ENCODE measurements at places on chromosomes 16 and 17.

GRCh38 chr16:19722981-19723380 lies 4.9 kb downstream of the IQCK start:
- DNase-seq, result no peak

DNA sequence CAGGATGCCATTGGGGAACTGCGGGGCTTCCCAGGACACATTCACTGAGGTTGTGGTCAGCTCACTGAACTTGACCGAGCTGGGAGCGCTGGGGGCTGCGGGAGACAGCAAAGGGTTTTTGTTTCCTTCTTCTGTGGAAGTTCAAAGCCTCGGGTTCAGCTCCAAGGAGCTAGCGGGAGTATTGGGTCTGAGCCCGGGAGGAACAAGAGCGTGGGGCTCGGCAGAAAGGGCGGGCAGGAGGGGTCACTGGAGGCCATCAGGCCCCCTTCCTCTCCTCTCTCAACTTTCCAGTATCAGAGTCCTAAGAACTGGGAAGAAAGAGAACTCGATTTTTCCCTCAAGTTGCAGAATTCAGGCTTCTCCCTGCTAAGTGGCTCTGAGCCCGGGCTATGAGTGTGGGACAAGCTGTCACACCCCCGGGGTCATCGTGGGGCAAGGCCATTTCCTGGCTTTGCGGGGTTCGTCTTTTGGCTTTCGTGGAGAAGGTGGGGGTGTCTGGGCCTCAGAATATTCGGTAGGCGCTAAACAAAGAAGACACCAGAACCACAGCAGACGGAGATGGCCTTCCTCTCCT lies 53.6 kb upstream of the CDC42EP4 start:
- DNase-seq, result no peak

DNA sequence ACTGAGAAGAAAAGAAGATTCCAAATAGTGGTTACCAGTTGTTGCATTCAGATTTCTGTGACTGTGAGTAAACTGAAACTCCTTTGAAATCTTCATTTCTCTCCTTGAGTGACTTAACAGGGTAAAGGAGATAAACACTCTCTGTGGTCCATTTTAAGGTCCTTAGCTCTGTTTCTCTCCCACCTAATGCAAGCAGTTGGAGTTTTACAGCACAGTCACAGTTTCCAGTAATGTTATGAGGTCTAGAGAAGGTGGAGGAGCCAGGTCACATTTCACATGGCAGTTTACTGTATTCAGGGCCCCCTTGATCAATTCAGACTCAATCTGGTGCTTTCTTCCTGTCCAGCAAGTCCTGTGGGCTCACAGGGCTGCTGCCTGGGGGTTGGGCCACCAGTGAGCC lies 32.2 kb upstream of the SLC12A3 start:
- no peak for DNase-seq

- no peak for DNase-seq
Measured at GRCh38 chr17:82361885-82362633, 3.0 kb downstream of the TEX19 start.

- no peak for DNase-seq
Measured at GRCh38 chr17:9107527-9107926, 86.2 kb downstream of the NTN1 start.

GRCh38 chr16:85534536-85535351 lies 78.4 kb upstream of the GSE1 start:
- DNase-seq, result no peak

GRCh38 chr17:14337596-14338079 lies 36.8 kb downstream of the HS3ST3B1 start:
- DNase-seq, result no peak

DNA sequence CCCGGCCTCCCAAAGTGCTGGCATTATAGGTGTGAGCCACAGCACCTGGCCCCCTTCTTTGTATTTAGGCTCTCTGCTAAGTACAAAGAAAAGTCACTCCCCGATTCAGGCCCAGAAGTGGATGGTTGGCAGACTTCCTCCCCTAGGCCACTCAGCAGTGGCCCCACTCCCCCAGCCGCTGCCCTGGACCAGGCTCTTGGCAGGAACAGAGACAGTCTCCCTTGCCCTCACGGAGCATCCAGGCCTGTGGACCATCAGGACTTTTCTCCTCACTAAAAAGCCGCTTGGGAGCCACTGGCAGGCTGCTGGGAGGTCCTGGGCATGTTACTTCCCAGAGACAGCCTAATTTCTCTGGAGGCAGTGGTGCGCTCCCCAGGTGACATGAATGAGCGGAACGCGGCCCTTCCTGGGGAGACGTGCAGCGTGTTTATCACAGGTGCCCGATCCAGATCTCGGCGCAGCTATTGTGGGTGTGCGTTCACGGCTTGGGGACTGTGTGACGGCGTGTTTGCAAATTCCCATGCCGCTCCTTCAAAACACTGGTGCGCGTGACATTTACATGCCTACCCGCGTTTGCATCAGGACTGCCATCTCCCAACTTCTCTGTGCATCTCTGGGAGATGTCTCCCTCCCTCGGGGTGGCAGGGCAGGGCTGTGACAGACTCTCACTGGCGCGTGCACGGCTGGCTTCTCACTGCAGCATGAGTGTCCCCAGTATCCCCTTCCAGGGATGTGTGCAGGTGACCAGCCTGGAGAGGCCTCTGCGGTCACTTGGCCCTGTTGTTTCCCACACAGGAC lies 16.6 kb downstream of the WSCD1 start:
- no peak for DNase-seq

DNA sequence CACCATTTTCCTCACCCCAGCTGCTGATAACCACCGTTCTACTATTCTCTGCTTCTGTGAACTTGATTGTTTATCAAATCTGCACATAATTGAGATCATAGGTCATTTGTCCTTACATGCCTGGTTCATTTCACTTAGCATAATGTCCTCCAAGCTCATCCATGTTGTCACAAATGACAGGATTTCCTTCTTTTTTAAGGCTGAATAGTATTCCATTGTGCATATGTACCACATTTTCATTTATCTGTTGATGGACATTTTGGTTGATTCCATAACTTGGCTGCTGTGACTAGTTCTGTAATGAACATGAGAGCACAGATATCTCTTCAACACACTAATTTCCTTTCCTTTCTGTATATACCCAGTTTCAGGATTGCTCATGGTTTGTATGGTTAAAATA lies 225.3 kb upstream of the TBX2 start:
- DNase-seq, result no peak

- no peak for DNase-seq
Measured at GRCh38 chr17:182050-182751, 751 bp upstream of the DOC2B start.

GRCh38 chr16:59540621-59541020 lies 806.5 kb upstream of the GOT2 start:
- no peak for DNase-seq

DNA sequence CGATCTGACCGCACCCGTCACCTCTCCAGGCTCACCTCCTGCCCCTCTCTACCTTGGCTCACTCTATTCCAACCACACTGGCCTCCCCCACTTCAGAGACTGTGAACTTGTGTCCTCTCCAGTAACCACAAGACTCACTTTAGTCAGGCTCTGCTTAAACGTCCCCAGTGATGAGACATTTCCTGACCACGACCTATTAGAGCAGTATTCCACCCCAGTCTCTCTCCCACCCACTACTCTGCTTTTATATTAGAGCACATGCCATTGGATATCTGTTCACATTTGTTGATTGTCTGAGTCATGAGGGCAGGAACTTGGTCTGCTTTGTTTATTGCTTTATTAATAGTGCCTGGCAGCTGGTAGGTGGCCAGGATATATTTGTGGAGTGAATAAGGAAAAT lies 20.1 kb downstream of the COX11 start:
- DNase-seq, result no peak

GRCh38 chr16:11082108-11082859 lies 137.9 kb downstream of the CLEC16A start:
- no peak for DNase-seq

DNA sequence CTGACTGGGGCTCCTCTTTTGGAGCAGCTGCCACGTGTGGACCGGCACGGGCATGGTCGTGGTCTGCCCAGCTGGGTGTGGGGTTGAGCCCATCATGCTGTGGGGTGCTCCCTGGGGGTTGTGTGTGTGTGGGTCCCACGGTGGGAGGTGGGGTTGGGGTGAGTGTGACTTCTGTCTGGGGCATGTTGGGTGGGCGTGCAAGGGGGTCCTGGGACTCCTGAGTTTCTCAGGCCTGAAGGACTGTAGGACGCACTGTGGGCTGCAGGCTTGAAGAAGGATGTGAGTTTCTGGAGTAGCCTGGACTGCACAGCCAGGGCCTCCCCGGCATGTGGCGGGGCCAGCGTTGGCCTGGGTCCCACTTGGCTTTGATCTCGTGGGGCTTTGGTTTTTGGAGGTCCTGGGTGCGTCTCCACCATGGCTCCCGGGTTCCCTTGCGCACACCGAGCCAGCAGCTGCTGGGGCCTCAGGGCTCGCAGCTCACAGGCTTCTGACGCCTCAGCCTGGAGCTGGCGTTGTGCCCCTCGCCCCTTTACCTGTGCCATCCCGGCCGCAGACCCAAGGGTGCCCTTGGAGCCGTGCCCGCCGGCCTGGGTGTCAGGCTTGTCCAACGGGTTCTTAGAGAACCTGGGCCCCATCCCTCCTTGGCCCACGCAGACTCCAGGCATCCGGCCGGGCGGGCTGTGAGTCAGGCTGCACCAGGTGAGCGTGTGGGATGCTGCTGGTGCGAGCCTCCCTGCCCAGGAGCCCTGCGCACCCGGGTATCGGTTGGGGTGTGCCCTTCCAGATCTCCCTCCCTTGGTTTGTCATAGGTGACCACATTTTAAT lies 34.4 kb upstream of the ZNF750 start:
- DNase-seq, result peak; percentile 77

- DNase-seq, result no peak
Measured at GRCh38 chr17:42287305-42287976, 857 bp upstream of the STAT5A start.

DNA sequence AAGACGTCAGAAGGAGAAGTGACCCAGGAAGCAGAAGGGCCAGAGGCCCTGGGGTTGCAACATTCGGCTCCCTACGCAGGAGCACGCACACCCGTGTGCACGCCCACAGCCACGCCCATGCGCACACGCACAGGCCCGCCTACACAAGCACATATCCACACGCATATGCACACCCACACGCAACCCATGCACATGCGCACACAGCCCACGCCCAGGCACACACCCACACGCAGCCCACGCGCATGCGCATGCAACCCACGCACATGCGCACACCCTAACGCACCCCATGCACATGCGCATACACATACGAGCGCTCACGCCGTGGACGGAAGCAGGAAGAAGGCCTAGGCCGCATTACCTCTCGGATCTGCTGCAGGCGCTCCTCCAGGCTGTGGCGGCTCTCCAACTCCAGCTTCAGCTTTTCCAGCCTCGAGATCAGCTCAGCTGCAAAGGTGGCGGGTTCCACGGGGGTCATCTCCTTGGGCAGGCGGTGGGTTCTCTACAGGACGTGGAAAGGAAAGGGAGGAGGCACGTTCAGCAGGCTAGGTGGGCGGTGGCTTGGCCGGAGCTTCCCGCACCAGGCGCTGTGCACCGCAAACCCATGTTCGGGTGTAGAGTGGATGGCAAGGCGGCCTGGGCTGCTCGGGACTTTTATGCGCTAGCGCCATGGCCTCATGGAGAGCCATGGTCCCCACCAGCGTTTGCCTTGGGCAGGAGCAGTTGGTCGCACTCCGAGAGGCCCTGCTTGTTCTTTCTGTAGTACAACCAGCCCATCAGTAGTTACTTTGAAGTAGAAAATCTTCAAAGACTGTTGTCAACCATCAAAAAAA lies 23.4 kb downstream of the AXIN2 start:
- no peak for DNase-seq

DNA sequence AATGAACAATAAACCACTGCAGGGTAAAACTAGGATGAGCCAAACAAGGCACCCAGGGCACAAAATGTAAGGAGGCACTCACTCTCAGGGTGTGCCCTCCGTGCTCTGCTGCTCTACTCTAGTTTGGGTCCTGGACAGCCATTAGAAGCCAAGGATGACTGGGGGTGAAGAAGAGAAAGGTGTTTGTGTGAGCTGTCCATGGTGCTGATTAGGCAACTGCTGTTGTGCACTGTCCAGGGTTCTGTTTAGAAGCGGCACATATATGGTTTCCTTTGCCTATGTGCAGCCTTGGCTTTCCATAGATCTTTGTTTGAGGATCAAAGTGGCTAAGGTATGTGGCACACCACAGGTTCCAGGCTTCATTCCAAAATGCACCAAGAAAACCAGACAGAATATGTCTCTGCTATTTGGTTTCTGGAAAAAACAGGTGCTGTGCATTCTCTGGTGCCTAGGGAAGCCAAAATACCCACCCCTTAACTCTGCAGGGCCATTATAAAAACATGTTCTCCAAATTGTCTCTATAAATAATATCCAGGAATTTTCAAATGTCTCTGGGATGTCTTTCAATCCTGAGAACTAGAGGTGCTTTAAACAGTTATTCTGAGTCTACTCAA lies 123.5 kb downstream of the CBLN1 start:
- no peak for DNase-seq

DNA sequence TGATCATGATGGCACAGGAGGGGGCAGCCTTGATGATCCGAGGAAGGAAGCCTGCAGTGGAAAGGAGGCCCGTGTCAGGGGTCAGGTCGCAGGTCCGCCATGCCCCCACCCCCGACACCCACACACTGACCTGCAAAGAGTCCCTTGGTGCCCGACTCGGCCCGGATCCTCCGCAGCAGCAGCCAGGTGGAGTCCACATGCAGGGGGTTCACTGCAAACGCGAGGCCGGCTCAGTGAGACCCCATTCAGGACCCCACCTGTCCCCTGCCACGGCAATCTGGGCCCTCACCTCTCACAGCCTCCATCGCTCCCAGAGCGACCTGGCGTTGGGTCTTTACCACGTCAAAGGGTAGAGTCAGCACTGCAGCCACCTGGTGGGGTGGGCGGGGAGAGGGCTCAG lies 4.6 kb downstream of the SLC25A39 start:
- no peak for DNase-seq

- no peak for DNase-seq
Measured at GRCh38 chr16:67447508-67448076, 16.7 kb downstream of the HSD11B2 start.

DNA sequence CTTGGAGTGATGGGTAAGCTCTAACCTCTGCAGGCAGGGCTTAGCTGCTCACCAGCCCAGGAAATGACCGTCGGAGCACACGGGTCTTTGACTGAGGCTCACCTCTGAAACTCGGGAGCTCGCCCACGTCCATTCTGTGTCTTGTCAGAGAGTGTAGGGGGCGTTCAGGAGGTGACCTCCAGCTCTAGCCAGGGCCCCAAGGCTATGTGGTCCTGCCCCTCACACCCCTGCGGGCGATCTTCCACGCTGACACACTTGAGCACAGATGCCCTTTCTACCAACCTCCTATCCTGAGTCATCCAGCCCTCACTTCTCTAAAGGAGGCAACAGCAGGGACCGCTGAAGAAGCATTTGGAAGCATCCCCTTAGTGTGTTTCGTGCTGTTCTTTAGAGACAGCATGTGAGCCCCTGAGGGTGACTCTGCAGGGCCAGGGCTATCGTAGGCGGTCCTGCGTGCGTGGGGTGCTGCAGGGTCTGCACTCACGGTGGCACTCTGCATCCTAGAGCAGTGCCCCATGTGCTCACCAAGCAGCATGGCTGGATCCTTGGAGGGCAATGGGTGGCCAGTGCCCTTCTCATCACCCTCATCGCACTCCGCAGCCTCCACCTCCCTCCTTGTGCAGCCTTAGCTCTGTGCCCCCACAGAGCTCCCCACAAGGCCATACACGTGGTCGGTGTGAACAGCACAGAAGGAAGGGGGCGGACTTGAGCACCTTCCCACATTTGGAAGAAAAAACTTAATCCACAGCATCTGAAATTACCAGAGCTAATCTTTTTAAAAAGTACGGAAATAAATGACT lies 33.8 kb downstream of the SLC47A1 start:
- DNase-seq, result no peak

- DNase-seq, result peak; percentile 99
Measured at GRCh38 chr16:28538733-28539596, at the start of gene NUPR1. NUPR1 (minus strand) TSS chr16:28538974; CDS start chr16:28538907, 67 bp downstream.

All from prostate gland (tissue), 2 donors.